NCI-H460 (cell line): ENCODE measurements at places on chromosomes 11 and 22.

DNA sequence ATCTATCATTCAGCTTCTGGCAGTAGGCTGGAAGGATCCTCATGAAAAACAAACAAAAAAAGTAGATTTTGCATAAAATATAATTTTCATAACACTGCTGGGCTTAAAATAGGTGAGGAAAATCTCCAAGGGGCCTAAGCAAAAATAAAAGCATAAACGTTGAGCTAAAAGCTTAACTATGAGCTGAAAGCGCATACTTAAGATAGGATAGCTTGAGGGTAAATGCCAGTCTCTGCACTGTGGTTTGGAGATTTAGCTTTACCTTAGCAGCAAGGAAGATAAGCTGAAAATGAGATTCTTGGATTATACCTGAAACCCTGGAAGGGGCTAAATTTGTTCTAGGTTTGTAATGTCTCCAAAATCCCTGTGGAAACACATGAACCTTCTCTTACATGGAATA, 183.7 kb downstream of the GUCY1A2 start:
- no peak for DNase-seq

- DNase-seq, result no peak
Measured at GRCh38 chr22:20590477-20591294, 83.3 kb downstream of the MED15 start.

- no peak for DNase-seq
Measured at GRCh38 chr11:14672635-14673034, 29.0 kb downstream of the PDE3B start.

- no peak for DNase-seq
Measured at GRCh38 chr11:63804259-63804658, 9.0 kb upstream of the SPINDOC start.

DNA sequence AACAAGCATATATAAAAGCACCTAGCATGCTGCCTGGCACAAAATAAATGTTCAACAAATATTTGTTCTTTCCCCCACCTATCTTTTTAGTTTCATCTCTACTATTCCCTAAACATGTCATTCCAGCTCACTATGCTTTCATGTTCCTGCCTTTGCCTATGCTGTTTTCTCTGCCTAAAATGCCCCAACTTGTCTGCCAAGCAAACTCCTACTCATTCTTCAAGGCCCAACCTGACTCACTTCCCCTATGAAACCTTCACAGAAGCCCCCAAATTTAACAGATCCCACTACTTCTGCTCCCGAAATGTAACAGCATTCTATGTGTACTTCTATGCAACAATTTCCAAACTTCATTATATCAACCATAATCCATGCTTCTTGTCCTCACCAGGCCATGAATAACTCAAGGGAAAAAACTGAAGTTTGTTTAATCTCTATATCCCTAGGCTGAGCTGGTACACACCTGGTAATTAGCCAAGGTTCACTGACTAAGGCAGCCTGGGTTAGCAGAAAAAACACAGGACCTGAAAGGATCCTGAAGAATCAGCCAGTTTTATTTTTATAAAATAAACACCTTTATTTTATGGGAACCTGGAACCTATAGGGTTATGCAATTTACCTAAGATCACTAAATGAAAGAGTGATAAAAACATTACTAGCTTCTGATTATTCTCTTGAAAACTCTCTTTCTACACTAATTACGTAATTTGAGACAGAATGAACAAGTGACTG, 72.2 kb downstream of the PAK1 start:
- DNase-seq, result no peak

DNA sequence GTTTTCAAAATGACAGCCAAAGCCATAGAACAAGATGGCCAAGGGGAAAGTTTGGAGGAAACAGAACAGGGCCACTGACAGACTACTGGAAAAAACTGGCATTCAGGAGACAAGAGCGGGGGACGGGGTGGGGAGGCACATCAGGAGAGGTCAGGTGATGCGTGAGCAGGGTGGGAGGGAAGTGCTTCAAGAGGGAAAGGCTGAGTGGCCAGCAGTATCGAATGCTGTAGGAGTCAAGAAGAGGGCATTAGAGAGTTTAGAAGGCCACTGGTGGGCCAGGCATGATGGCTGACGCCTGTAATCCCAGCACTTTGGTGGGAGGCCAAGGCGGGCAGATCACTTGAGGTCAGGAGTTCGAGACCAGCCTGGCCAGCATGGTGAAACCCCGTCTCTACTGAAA, 8.2 kb downstream of the GTPBP1 start:
- DNase-seq, result no peak

GRCh38 chr11:15871904-15872626, 484.3 kb downstream of the SOX6 start:
- no peak for DNase-seq

GRCh38 chr22:29799217-29799680, 32.1 kb downstream of the UQCR10 start:
- peak; percentile 86 for DNase-seq

DNA sequence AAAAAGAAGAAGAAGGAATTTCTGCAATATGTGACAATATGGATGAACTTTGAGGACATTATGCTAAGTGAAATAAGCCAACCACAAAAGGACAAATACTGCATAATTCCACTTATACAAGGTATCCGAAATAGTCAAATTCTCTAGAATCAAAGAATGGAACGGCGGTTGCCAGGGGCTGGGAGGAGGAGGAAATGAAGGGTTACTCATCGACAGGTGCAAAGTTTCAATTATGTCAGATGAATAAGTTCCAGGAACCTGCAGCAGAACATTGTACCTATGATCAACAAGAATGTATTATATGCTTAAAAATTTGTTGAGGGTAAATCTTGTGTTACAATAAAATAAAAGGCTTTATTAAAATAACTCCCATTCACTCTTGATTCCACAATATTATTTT, 49.0 kb downstream of the SC5D start:
- no peak for DNase-seq

GRCh38 chr11:444396-445144, 2.8 kb upstream of the ANO9 start:
- no peak for DNase-seq

DNA sequence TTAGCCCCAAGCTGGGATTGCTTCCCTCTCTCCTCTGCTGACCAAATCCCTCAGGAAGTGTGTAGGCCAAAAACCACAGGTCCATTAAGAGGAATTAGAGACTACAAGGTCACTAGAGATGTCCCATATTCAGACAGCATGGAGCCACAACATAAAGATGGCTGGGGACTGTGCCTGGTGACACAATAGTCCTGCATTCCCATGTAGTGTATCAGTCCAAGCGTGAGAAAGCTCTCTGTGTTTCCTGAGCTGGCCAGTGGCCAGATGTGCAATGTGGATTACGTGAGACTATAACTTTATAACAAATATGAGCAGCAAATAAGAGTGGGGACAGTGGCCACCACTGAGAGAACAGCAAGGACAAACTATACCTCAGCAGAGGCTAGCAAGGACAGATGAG, 7.6 kb upstream of the MS4A10 start:
- no peak for DNase-seq

DNA sequence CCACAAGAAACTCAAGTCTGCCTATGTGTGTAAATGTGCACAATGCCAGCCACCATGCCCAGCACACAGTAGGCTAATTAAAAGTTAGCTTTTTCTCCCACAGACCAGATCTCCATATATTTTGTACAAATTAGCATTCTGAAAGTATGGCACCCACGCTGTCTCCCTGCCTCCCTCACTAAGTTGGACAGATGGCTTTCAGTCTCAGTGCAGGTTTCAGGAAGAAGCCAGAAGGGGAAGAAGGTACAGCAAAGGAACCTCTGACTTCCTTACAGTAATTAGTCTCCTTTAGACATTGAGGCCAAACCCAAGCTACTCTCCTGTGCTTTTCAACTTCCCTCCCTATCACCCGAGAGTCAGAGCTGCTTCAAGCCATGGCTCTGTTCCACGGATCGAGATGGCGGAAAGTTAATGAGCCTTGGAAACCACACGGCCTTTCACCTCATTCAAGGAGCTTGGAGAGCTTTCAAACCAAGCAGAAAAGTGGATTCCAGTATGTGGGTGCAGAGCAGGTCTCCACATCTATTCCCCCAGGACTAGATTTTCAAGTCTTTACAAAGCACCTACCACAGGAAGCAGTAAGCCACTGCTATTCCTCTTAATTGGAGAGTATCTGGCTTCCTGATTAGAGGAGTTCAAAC, 221.1 kb upstream of the NARS2 start:
- DNase-seq, result no peak

- no peak for DNase-seq
Measured at GRCh38 chr11:30919389-30920152, 333.4 kb upstream of the MPPED2 start.

DNA sequence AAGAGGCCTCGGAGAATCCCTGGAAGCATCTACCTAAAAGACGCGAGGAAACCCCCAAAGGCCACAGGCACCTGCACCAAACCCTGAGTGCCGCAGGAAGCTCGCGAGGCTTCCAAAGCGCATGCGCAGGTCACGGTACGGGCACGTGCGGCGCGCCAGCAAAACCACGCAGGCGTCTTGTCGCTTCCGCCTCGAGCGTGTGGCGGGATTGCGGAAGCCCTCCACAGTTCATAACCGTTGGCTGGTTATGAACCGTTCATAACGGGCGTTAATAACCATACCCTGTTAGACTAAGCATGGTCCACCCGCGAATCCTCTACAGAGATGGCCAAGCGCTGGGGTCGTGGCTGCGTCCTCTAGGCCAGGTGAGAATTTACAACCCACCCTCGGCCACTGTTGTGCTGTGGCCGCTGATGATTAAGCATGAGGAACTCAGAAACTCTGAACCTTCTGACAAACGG, 46.4 kb downstream of the MORC2 start:
- DNase-seq, result no peak

DNA sequence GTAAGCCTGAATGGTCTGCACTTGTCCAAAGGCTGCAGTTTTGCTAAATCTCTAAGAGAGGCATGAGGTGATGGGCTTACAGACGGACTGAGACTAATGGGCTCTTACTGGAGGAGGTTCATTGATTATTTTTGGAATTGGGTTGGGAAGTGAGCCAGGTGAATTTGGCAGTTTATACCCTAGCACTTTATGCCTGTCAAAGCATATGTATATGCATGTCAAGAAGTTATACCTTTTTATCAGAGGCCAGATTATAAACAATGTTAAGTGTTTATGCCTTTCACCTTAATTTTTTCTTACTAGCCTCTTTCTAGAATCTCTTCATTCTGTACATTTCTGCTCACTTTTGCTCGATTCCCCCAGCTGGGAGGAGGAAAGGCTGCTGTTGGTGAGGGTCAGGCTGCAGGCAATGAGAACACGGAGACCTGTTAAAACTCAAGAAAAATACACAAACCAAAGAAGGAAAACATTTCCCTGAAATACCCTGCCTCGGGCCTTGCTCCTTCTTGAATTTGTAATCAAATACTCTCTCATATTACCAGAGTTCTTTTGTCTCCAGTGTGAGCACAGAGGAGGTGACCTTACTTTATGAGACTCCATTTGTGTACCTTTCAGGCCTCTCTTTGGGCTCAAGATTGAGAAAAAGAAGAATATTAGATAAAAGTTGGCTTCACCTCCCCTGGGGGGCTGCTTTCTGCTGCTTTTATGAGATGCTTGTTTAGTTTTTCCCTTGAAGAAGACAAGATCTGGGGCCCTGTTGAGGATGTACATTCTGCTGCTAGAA, 19.6 kb downstream of the NAT10 start:
- DNase-seq, result no peak

DNA sequence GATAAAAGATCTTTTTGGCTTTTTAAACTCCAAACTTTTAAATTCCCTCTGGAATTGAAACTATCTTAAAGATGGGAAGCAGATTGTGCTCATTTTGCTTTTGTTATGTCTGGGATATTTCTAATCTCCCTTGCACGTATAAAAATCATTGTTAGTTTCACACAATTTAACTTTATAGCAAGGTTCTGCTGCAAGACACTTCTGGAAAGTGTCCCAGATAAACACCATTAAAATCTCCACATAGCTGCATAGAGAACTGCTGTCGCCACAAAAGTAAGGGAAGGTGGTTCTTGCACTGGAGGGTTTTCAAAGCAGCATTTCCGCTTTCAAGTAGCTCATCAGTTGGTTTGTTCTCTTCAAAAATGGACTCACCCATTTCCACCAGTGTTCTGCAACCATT, 11.8 kb downstream of the PTS start:
- DNase-seq, result no peak

GRCh38 chr11:114909866-114910265, 231.5 kb downstream of the NXPE2 start:
- no peak for DNase-seq

DNA sequence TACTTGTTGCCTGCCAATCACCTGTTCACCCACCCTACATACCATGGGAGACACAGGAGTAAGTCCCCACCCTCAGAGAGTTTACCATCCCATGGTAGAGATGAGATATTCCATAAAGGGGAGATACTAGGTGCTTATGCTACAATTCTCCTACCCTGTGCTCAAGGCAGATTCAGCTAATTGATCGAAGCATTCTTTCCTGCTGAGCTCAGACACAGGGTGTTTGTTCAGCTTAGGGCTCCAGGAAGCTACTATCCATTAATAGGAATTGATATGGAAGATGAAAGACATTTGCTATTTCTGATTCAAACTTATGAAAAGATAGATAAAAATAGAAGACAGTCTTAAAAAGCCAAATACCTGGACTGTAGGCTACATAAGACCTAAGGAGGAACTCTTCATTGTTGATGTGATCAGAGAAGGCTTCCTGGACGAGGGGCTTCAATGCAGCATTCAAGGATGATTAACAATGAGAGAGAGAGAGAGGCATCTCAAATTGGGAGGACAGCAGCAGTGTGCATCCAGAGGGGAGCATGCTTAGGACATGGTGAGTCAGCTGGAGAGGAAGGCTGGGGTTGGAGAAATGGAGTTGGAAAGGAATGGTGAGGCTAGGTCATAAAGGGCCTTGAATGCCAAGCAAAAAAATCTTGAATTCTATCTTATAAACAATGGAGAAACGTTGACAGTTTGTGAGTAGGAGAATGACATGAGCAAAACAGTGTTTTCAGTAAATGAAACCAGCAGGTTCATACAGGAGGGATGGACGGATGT, 15.0 kb downstream of the SYT13 start:
- DNase-seq, result no peak

DNA sequence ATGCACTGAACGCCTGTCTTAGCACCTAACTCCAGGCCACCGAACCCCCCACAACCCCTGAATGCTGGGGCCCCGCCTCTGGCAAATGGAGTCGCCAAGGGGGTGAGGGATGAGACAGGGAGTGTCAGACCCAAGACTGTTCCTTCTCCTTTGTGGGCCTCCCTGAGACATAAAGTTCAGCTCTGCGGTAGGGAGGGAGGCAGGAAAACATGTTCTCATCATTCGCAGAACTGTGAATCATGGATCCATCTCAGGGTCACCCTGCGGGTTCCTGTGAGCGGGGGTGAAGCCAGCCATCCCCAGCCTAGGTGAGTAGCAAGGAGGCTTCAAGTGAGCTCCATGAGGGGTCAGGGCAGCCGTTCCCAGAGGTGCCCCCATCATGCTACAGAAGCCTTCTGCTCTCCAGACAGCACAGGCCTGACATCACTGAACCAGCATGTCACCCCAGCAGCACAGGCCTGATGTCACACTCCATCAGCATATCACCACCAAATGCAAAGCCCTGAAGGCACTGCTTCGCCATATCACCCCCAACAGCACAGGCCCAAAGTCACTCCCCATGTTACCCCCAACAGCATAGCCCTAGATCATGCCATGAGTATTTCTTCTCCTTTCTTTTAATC, 27.2 kb downstream of the TMPRSS6 start:
- no peak for DNase-seq
